ENCODE measurements at places on chromosomes 2 and 18. TPM values are rescaled to one million over a fixed set of nuclear protein-coding genes. Genes with fewer than 3 reads are reported as not detected.
A peak's percentile ranks its signal among the peaks of the same experiment; 100 is the strongest.

DNA sequence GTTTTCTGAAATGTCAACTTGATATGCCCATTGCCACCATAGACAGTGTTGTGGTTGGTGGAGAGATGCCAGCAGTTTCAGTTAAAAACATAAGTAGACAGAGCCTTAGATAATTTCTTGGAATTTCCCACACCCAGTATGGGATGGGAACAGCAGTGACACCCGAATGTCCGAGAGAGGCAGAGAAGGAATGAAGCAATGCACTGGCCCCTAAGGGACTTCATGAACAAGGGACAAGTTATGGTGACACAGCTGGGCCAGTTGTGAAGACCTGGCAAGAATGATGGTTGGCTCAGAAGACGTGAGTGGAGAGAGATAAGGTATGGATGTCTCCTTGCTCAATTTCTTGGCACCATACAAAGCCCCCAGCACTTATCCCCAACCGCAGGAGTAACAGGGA, 165.2 kb upstream of the APCDD1 start:
- DNase-seq: no peak

DNA sequence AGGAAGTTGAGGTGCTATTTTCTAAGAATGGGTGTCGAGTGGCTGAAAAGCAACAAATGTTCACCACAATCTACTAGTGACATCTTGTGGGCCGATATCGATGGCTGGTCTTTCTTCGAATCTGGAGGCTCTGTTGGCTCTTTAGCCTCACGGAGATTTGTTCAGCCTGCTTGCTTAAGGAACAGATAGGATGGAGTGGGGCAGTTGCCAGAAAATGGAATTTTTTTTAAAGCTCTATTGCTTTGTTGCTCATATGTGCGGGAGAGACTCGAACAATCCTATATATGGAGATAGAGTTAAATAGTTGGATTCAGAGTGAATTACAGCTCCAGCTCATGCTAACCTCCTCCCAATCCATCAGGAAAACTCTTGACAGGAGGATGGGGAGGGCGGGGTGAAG, 70.9 kb upstream of the LYPD6B start:
- no peak for DNase-seq

- no peak for DNase-seq
Observed at GRCh38 chr18:6638447-6638846, 91.1 kb upstream of the ARHGAP28 start.

DNA sequence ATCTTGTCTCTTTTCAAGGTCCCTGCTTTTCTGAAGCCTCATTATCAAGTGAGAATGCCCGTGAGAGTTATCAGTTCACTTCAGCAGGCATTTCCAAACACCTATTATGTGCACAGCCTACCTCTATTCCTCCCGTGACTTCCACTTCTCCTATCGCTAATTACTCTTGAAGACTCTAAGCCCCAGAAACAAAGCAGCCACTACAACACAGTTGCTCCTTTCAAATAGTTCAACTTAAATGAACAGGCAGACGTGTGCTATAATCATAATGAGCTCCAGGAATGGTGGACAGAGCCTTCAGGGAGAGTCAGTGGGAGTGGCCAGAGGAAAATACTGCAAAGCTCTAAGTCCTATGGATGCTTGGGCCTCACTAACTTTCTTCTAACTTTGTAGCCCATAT, 159.0 kb downstream of the RDH14 start:
- DNase-seq: no peak

Gene TFCP2L1
- total RNA-seq: 4.6 TPM

- DNase-seq: peak; percentile 65
Observed at GRCh38 chr2:219253753-219254589, at the start of gene TUBA4A. TSS of gene TUBA4A (minus strand) at chr2:219253918. CDS start at chr2:219253858, 60 bp downstream.

DNA sequence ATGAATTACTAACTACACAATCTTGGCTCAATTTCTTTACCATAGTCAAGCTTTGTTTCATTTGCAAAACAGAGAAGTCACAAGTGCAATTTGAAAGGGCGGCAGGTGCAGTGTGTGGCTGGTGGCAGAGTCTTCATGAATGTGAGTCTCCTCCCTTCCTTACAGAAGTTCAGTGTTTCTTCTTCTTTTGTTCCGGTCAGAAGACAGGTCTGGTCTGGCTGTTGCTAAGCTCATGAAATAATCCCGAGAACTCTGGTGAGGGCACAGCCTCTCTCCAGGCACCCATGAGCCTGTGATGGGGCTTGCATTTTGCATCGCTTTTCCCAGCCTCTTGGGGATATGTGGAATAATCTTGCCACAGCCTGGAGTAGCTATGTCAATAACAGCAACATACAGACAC, 824.8 kb upstream of the SALL3 start:
- no peak for DNase-seq

Gene IL36RN
- 1.0 TPM for total RNA-seq

Gene RTP5
- total RNA-seq: not detected

DNA sequence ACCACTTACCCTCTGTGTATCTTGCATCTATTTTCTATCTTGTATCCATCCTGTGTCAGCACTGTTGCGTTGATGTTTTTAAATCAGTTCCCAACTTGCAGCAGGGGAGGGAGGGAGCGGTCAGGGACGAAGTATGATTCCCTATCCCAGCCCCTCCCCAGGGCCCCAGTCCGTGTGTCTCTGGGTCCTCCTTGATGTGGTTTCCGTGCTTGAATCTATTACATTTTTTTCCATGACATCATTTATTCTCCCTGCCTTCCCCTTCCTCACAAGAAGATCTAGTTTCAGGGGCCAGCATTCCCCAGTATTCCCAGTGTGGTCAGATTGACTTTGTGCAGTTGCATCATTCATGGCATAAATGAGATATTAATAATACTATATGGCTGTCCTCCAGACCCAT, 479.3 kb downstream of the PTPRM start:
- no peak for DNase-seq

GRCh38 chr2:241179899-241180298, 8.6 kb upstream of the ANO7 start:
- DNase-seq: peak; percentile 31

DNA sequence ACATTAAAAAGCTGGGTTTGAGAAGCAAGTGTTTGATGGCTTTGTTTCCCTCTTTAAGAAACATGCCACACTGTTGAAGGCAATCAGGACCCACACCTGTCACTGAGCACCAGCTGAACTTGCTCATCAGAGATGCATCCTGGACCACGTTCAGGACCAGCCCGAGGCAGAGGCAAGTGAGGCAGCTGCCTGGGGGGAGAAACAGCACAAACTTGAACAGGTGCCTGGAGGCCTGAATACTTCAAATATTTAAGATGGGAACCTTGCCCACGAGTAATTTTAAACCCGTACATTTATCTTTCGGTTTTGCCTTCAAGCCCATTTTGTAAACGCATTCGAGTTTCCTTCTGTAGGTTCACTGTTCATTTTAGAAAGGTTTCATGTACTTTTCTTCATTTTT, 421.3 kb downstream of the NYAP2 start:
- DNase-seq: no peak

GRCh38 chr18:58455314-58456188, 173.3 kb downstream of the ALPK2 start:
- peak; percentile 31 for DNase-seq

Gene LRRTM4
- total RNA-seq: 1.3 TPM

DNA sequence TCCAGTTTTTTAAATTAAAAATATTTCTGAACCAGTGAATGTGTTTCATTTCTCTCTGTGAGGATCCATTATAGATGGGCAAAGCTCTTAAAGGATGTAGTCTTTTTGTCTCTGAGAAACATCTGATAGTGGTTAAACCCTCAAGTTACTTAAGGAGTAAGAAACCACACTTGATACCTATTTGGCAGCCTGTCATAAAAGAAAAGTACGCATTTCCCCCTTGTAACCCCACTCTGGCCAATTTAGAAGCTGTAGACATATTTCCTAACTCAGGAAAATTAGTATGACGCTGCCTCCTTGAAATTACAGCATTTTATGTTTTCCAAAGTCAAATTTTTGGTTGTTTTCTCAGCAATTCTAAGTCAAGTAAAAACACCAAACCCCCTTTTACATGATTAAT, 2.0 kb downstream of the STAT4 start:
- no peak for DNase-seq

GRCh38 chr18:47750889-47751423, 179.5 kb downstream of the SMAD2 start:
- no peak for DNase-seq

DNA sequence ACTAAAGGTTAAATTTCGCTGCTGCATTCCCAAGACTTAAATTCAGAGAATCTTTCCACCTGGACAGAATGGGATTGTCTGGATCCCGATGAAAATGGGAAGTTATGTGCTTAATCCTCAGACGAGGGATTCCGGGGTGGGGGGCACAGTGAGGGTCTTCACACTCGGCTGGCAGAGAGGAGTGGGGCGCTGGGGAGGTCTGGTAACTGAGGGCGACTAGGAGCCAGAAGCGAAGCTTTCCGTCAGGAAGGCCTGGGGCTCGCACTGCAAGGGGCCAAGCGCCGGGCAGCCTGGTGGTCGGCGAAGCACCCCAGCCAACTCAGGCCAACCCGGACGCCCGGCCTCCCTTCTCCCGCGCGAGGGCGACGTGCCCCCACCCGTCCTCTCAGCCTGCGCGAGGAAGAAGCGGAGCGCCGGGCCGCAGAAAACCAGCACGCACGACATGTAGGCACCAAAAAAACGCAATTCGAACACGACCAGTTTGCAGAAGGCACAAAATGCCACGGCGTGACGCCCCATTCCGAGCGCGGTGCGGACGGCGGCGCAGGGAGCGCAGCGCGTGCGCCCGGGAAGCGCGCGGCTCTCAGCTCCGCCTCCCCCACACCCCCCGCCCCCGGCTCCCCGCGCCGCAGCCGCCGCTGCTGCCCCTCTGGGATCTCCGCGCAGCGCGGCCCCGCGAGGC, 188.1 kb downstream of the ZEB2 start:
- peak; percentile 59 for DNase-seq

GRCh38 chr2:241885291-241885945, 15.9 kb downstream of the RTP5 start:
- DNase-seq: no peak

Gene OST4
- 165 TPM for total RNA-seq

Gene KCNG3
- total RNA-seq: 2.1 TPM

- DNase-seq: no peak
Observed at GRCh38 chr2:231263118-231263831, 64.8 kb downstream of the ARMC9 start.

DNA sequence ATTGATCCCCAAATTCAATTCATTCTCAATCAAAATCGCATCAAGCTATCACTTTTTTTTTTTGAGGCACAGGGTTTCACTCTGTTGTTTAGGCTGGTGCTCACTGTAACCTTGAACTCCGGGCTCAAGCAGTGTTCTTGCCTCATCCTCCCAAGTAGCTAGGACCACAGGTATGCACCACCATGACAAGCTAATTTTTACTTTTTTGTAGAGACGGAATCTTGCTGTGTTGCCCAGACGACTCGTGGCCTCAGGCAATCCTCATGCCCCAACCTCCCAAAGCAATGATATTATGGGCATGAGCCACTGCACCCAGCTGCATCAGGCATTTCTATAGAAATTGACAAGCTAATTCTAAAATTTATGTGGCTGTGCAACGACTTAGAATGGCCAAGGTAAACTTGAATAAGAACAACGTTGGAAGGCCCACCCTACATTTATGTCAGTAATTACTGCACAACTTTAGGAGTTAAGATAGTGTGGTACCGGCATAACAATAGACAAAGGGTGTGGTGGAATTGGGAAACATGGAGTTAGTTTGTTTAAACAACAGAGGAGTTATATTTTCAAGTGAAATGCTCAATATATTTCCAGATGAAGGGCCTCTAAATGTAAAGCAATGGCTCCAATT, 78.2 kb downstream of the NPAS2 start:
- DNase-seq: no peak

GRCh38 chr2:177264209-177264692, 276 bp downstream of the NFE2L2 start:
- DNase-seq: no peak

DNA sequence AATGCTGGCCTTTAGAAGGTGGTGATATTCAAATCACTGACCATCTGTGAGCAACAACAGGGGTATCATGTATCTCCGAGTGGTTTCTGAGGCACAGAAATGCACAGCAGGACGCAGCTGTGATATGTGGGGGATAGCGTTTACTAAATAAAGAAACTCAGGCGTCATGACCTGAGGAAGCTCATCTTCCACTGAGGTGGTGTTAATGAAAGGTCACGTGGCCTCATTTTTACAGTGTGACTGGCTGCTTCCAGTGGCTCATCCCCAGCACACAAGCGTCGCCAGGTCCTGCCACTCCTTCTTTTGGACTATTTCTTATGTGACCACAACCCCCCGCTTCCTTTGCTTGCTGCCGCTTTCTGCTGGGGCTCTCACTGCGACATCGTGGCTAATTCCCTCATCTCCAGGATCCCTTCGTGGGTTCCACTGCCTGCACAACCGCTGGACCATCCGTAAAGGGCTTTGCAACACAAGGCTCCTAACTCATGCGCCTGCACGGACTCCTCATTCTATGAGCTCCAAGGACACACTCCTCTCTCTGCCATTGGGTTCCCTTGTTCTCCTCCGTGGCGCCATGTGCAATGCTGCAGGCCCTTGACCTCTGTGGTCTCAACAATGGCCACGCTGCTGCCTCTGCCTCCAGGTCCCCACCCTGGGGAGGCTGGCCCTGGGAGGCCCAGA, 109.3 kb downstream of the MBP start:
- DNase-seq: no peak

Gene YPEL5
- 67.5 TPM for total RNA-seq

DNA sequence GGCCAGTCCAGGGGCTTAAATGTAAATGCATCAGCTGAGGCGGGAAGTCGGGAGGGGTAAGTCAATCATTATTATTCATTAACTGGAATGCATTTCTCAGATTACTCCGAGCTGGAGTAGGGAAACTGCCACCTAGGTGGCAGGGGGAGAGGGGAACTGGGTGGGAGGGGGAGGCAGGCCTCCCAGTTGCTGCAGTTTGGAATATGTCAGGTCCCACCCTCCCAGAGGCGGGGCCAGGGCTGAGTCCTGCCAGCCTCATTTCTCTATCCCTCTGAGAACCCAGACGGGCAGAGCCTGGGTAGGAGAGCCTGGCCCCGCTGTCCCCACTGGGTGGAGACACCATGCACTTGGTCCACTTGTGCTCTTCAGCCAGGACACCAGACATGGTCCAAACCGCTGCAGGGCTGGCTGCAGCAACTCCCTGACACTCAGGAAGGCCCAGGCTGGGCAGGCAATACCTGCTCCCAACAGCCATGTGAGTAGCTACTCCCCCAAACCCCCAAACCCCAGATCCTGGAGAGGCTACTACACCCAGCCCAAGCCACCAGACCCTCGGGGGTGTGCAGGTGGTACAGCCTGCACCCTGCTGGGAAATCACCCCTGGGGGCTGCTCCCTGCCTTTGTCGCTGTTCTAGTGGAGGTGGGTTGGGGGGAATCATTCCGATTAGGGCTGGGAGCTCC, at the start of gene GPBAR1:
GPBAR1 (plus strand) TSS at position 274 of the 681 bp plus-strand sequence. CDS start 1,710 bp downstream, outside the sequence.
- no peak for DNase-seq

- no peak for DNase-seq
Observed at GRCh38 chr2:71451705-71452104, 1.7 kb upstream of the DYSF start.

- no peak for DNase-seq
Observed at GRCh38 chr2:217484046-217484445, 518.7 kb downstream of the TNS1 start.

DNA sequence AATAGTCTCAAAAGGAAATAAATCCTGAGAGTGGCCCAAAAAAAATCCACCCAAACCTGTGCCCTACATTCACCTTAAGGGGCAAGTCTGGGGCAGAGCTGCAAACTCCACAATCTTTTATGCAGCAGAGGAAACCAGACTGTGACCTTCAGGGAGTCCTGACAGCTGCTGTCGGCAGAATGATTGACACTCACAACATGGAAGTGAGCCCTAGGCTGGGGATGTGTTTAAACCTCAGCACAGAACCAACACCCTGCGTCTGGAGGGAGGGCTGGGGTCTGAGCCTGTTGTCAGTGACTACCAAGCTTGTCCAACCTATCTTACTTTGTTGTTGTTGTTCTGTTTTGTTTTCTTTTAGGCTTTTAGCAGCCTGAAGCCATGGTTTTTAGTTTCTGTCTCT, 39.6 kb downstream of the CRACDL start:
- no peak for DNase-seq

- no peak for DNase-seq
Observed at GRCh38 chr2:186592137-186592875, 2.5 kb downstream of the ITGAV start.
